ENCODE measurements at places on chromosomes 4 and X.

- DNase-seq = no peak
Observed at GRCh38 chr4:122045533-122045932, 93.7 kb upstream of the TRPC3 start.

DNA sequence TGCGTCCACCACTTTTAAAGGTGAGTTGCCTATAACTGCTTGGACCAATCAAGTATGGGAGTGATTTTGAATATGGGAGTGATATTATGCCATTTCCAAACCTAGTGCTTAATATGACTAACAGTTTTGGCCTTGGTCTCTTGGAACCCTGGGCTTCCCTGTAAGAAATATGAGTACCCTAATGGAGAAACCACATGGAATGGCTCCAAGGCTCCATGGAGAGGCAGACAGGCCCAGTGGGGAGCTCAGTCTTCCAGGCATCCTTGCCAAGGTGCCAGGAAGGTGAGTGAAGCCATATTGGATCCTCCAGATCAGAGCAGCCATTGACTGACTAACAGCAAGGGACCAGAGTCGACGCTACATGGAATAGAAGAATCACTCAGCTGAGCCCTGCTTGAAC lies 53.2 kb downstream of the MAML3 start:
- DNase-seq = no peak

DNA sequence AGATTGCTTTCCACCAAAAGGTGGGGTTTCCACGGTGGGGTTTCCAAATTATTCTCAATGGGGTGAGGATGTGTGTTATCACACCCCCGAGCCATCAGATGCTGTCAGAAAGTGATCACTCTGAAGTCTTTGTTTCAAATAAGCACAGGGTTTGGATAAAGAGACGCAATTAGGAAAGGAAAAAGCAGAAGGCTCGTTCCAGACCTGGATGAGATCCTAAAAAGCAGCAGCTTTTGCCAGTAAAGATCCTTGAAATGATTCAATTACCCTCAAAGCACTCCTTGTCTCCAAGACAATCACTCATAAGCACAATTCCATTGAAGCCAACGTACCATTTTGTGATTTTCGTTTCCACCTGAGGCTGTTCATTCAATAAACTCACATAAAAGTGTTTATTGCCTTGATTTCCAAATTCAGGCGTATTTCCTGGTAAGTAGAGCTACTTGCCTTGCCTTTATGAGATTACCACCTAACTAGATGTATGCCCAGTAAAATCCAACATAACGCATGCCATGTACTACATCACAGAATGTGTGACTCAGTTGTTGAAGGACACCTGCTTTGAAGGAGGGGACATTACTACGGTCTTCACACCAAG lies 5.2 kb downstream of the F11 start:
- no peak for DNase-seq

- DNase-seq = no peak
Observed at GRCh38 chr4:176475067-176475466, 155.3 kb downstream of the SPCS3 start.

GRCh38 chr4:55635741-55636655 lies at the start of gene NMU:
NMU (minus strand) TSS chr4:55636298; CDS start chr4:55636192, 106 bp downstream.
- no peak for DNase-seq

GRCh38 chr4:82388405-82388804 lies 14.6 kb upstream of the HNRNPD start:
- no peak for DNase-seq

- peak; percentile 43 for DNase-seq
Observed at GRCh38 chr4:111283066-111283677, 660.3 kb upstream of the PITX2 start.

DNA sequence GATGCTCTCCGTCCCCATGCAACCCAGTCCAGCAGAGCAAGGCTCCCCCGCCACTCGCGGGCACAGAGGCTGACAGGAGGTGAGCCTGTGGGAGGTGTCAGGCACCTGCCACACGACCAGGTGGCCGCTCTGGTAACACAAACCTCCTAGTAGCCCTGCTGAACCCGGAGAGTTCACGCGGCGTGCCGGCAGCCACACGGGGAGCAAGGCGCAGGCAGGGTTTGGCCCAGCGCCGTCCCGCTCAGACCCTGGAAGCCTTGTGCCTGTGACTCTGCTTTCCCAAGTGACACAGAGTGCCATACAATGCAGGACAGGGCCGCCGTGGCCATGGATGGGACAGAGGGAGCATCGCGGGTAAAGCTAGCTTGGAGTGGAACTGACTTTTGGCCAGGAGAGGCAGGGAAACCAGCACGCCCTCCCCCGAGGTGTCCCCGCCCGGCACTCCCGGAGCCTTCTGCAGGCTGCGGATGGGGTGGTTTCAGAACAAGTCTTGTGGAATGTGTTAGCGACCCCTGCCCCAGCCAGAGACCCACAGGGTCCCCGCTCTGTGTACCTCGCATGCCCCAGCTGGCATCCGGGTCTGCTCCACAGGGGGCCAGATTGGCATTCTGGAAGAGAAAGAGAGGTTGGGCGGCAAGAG lies 44.7 kb upstream of the AFAP1 start:
- no peak for DNase-seq

DNA sequence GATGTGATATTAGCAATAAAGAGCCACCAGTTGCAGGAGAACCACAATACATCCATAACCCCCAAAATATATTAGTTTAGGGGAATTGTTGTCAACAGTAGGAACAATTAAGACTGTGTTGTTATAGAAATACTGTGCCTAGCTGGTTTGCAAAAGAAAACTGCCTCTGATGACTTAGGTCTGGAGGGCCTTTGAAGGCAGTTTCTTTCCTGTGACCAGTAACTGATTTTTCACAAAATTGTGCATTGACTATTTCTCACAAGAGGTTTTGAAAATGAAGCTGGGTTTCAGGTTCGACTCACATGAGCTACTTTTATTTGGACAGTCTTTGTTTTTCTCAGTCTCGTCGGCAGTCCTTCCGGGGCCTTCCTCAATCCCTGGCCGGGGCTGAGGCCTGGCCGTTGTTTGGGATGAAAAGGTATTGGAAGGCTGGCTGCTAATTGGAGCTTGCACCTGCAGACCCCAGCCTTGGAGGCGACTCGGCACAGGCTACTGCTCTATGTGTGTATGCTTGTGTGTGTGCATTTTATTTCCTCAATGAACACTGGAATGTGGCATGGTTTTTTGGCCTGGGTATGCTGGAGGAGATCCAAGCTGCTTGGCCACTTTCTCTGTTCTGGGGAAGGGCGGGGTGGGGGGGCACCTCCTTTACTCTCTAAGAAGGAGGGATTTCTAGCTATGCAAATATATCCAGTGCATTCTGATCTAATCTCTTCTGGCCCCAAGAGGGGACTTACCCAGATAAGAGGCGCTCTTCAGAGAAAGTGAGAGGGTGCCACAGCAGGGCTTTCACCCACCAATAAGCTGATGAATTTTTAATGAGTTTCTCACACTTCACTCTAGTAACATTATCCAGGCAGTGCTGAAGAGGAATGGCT lies 49.5 kb upstream of the LNX1 start:
- no peak for DNase-seq

- no peak for DNase-seq
Observed at GRCh38 chrX:155086202-155086840, 15.0 kb downstream of the BRCC3 start.

- no peak for DNase-seq
Observed at GRCh38 chr4:139986106-139986505, 167.9 kb downstream of the MAML3 start.

DNA sequence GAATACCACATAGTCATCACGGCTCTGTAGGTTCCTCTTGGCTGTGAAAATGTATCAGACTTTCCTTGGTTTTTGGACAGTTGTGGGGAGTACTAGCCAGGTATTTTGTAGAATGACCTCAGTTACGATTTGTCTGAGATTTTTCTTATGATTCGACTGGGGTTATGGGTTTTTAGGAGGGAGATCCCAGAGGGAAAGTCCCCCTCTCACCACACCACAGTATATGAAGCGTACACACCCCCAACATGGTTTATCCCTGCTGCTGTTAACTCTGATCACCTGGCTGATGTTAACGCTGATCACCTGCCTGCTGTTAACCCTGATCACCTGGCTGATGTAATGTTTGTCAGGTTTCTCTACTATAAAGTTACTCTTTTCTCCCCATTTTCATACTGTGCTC lies 72.6 kb downstream of the ANAPC4 start:
- no peak for DNase-seq

GRCh38 chrX:10190367-10190766 lies 33.6 kb downstream of the CLCN4 start:
- DNase-seq = no peak

DNA sequence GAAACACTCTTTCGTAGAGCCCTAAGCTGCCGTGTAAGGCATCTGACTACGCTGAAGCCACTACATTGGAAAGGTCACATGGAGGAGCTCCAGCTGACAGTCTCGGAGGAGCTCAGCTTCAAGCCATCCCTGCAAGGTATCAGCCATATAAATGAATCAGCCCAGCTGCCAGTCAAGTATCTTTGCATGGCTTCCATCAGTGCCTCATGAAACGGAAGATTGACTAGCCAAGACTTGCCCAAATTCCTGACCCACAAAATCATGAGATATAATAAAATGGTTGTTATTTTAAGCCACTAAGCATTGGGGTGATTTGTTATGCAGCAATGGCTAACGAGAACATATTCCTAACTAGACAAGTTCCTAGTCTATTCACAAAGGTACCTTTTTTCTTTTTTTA lies 104.1 kb upstream of the SCOC start:
- DNase-seq = no peak

GRCh38 chr4:28232951-28233350 lies 1372.3 kb downstream of the STIM2 start:
- no peak for DNase-seq

- DNase-seq = no peak
Observed at GRCh38 chr4:57110640-57111511, 691 bp upstream of the IGFBP7 start.

DNA sequence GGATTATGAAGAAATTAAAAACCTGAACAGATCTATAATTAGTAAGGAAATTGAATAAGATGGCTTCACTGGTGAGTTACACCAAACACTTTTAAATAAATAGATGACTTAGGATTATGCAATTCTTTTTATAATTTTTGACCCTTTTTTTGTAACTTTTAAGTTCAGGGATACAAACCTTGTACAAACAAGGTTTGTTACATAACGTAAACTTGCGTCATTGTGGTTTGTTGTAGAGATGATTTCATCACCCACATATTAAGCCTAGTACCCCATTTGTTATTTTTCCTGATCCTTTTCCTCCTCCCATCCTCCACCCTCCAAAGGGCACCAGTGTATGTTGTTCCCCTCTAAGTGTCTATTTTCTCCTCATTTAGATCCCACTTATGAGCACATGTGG lies 75.7 kb downstream of the CPEB2 start:
- DNase-seq = no peak

DNA sequence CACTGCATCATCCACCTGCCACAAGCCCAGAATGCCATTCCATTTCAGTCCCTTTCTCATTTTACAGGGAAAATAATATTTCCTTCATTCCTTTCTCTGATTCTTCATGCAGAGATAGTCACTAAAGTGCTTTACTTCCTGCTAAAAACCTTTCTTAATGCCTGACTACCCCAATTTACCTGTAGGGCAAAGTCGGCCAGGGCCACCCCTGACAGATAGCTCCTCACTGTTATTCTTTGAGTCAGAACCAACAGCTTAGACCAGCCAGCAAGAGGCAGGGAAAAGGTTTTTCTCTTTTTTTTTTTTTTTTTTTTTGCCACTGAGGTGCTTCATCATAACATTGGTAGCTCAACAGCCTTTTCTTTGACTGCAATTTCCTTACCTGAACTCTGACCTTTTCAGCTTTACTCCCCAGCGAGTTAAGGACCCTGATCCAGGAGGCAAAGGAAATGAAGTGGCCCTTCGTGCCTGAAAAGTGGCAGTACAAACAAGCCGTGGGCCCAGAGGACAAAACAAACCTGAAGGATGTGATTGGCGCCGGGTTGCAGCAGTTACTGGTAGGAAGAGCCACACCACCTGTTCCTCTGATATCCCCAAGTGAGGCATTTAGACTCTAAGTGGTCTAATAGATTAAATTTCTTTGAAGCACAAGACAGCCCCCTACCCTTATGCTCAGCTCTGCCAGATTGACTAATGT lies 85.0 kb downstream of the ALPK1 start:
- no peak for DNase-seq

- DNase-seq = no peak
Observed at GRCh38 chrX:74534569-74535038, 79.8 kb downstream of the RLIM start.

DNA sequence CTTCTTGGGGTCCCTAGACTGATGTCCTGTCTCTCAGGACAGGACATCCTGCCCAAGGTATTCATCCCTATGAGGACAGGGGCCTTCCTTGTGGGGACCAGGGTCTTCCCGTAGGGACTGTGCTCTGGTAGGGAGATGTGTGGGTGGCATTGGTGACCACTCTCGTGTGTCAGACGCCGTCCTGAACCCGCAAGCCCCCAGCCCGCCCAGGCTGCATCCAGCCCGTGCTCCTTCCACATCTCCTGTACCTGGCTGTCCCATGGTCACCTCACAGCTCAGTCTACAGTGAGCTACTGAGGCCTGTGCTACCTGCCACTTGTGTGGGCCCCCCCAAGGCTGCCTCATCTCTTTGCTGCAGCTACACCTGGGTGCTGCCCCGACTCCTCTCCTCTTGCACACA lies 24.0 kb downstream of the WFS1 start:
- no peak for DNase-seq

DNA sequence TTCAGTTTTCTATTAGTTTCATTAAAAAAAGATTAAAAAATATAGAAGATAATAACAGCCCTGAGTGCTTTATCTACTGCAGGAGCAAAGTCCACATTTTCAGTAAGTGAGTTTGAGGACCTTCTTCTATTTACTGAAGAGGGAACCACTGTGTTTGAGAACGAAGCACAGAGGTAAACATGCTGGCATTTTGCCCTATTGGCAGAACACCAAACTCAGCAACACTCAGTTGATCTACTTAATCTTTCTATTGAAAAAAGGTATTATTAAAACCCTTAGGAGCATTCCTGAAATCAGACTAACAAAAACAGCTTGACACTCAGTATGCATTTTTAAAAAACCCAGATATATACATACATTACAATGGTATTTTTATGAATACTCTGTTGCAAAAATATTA lies 1496.7 kb downstream of the TECRL start:
- no peak for DNase-seq

DNA sequence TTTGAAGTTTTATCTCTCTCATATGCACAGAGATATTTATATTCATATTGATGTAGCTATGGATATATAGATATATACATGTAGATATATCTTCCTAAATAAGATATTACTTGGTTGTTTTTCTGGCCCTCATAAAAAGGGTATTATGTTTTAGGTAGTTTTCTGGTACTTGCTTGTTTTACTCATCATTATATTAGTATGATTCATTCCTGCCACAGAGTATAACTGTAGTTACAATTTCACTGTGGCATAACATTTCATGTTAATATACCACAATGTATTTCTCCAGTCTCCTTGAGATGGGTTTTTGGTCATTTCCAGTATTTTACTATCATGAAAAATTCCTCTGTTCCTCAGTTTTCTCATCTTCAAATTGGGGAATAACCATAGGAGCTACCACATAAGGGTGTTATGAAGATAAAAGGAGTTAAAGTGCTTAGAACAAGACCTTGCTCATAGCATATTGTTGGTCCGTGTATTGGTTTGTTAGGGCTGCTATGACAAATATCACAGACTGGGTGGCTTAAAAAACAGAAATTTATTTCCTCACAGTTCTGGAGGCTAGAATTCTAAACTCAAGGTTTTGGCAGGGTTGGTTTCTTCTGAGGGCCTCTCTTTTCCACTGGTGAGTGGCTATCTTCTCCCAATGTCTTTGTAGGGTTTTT lies 129.7 kb downstream of the TMEM164 start:
- DNase-seq = no peak
